HT1080 (cell line): ENCODE measurements at places on chromosomes 13 and 19. TPM values are rescaled to one million over a fixed set of nuclear protein-coding genes. Genes with fewer than 3 reads are reported as not detected.
A peak's percentile ranks its signal among the peaks of the same experiment; 100 is the strongest.

GRCh38 chr19:8001995-8002849 is 3.2 kb downstream of the ELAVL1 start:
- DNase-seq: peak; percentile 84

- no peak for DNase-seq
These were observed 59.9 kb upstream of the SLAIN1 start for GRCh38 chr13:77637588-77637987.

GRCh38 chr19:19285686-19286085 is 12.6 kb upstream of the TM6SF2 start:
- no peak for DNase-seq

- peak; percentile 21 for DNase-seq
These were observed 568 bp downstream of the POLR2I start for GRCh38 chr19:36113894-36114720.

- peak; percentile 41 for DNase-seq
These were observed 13.4 kb upstream of the SIGLEC12 start for GRCh38 chr19:51514866-51515481.

Gene TIMM29
- total RNA-seq: 32.1 and 35.2 TPM in 2 replicates

Gene SPART
- total RNA-seq: 52.0 and 72.2 TPM in 2 replicates

DNA sequence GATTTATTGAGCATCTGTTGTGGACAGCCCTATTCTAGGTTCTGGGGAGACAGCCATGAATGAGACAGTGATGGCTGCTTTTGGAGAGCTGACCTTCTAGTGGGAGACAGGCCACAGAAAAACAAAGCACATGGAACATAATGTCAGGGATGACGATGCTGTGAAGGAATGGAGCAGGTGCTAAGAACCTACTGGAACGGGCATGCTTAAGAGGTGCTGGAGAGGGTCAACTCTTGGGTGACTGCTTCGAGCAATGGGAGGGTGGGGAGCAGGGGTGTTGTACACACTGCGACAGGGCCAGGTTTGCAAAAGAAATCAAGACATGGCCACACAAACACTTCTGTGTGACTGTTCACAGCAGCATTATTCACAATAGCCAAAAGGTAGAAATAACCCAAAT is 12.1 kb upstream of the CEACAM16 start:
- DNase-seq: no peak
